Tibial nerve (tissue), 4 donors: ENCODE measurements at places on chromosomes 3 and 15. TPM values are rescaled to one million over a fixed set of nuclear protein-coding genes. Genes with fewer than 3 reads are reported as not detected.

GRCh38 chr3:34011171-34012101, 213.0 kb downstream of the PDCD6IP start:
- DNase-seq, result no peak

DNA sequence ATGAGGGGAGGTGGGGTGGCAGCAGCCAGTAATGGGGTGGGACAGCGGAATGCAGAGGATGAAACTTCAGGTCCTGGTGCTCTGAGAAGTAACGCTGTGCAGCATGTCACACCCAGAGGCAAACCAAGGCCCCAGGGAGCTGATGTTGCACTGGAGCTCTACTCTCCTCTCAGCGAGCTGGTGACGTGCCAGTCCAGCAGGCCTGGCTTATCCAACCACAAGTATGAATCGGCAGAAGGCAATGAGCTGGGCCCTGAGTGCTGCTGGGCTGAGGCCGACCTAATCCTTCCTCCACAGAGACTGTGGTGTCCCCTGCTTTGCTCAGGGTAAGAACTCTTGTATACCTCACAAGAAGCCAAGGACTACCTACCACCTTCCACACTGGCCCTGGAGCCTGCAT, 30.5 kb downstream of the CD86 start:
- DNase-seq, result no peak

The NTRK3 gene
- 82.3 TPM for total RNA-seq

The FMN1 gene
- 62.1 TPM for total RNA-seq

GRCh38 chr15:47414207-47414606, 303.1 kb upstream of the SEMA6D start:
- no peak for DNase-seq

- no peak for DNase-seq
Observed at GRCh38 chr3:187875863-187876262, 130.6 kb upstream of the BCL6 start.

DNA sequence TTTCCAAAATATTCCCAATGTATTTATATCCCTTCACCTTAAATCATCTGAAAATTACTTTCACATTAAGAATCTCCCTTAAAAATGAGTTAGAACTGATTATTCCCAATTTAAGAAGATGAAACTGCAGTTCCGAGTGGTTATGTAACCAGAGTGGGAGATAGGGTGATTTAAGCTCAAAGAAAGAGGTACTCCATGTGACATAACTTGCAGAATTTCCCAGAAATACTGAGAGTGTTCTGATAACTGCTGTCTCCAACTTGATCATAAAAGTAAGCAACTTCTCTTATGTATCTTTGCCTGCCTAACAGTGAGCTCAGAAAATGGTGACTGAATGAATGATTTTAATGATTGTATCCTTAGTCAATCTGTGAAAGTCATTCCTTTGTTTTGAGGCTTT, 32.3 kb downstream of the ARRDC4 start:
- no peak for DNase-seq

The STRIT1 gene
- not detected for total RNA-seq

The ECE2 gene
- not detected for total RNA-seq
